ENCODE measurements at places on chromosomes 13 and 19.

DNA sequence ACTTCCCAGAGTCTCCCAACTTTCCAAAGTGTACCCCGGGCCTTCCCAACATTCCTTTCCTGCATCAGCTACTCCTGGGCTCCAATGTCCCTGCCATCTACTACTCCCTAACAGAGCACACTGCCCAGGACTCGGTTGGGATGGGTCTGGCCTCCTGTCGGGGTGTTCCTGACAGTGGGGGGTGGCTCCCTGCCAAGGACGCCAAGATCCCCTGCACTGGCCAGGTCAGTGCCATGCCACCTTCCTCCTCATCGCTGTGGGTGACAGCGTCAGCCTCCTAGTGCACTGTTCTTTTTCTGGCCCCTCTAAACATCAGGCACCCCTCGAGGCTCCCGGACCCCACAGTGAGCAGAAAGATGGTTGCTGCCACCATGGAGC is 13.8 kb downstream of the EPS15L1 start:
- no peak for DNase-seq

DNA sequence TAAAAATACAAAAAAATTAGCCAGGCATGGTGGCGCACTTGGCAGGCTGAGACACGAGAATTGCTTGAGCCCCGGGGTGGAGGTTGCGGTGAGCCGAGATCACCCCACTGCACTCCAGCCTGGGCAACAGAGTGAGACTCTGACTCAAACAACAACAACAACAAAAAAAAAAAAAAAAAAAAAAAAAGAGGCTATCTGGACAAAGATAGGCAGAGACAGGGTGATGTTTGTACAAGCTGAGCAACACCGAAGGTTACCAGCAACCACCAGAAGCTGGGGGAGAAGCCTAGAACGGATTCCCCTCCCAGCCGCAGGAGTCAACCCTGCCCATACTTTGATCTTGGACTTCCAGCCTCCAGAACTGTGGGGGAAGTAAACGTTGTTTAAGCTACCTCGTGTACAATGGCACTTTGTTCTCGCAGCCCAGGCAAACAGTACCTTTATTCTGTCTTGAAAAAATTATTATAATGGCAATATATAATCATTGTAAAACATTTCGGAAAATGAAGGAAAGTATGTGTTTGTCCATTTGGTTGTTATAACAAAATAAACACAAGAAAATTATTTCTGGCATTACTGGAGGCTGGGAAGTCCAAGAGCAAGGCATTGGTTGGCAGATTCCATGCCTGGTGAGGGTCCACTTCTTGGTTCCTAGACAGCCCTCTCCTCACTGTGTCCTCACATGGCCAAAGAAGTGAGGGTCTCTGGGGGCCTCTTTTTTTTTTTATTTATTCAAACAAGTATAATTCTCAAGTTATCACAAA is 39.8 kb upstream of the LATS2 start:
- DNase-seq = no peak

DNA sequence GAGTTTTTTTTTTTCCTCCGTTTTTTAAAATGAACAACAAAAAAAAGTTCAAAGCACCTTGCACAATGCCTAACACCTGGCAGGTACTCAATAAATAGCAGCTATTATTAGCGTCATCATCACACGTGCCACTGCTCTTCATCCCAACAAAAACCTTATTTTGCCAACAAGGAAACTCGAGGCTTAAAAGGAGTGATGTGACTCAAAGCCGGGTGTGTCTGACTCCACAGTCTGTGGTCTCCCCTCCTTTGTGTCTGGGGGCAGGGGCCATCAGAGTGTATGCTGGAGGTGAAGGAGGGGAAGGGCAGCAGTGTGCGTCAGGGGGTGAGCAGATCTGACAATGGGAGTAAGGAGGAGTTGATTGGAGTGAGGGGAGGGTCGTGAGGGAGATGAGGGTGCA is 34.1 kb upstream of the POU2F2 start:
- no peak for DNase-seq

DNA sequence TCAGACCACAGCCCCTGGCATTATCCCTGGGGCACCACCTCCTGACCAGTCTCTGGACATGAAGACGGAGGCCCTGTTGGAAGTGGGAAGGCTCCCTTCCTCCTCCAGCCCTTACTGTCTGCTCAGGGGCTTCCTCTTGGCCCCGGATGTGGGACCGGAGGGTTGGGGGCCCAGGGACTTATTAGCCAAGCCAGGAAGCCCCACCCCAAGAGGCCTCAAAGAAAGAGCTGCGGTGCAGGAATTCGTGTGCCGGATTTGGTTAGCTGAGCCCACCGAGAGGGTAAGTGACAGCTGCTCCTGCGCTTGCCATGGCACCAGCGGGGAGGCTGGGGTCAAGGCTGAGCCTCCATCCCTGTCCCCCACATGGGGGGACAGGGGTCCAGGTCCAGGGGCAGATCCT is at the start of gene RETN:
TSS of gene RETN (plus strand) at position 208 of the 400 bp plus-strand sequence. CDS start 278 bp downstream, outside the sequence.
- no peak for DNase-seq

DNA sequence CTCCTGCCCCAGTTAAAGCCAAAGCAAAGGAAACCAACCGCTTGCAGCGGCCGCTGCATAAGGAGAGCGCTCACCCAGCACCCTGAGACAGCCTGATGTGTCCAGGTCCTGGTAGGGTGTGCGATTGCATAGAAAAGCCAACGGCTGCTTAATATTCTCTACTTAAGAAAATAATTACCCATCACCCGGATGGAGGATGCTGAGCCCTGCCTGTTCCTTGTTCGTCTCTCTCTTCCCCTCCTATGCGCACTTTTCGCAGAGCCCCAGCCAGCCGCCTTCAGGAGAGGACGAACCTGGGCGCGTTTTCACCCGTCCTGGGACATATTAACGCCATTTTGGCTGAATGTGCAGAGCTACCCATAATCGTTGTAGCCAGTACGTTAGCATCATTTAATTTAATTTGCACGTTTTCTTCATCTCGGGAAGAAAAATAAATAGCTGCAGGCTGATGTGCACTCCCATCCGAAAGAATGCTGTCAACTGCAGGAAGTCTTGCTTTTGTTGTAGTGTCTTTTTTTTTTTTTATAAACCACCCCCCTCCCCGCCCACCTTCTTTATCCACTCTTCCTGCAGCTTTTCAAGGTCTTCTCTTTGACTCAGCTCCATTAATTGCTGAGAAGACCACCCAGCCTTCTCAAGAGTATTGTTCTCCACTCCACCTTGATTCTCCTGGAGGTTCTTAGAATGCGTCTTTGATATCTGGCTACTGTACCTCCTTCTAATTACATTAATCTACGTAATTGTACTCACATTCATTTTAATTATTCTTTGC is 214.5 kb downstream of the TEX29 start:
- no peak for DNase-seq

DNA sequence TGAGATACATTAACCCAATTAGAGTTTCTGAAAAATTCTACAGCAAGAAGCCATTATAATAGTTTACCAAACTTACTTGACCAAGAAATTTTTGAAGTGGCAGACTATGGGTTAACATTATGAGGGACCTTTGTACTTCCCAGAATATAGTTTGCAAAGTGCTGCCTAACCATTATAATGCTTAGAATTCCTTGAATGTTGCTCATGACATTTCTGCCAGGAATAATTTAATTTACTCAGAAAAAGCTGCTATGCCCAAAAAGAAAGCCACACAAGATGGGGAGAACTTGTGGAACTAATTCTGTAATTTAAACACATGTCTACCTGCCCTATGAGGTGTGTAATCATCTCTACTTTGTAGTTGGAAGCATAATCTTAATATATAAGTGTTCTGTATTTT is 58.1 kb upstream of the MYCBP2 start:
- no peak for DNase-seq

DNA sequence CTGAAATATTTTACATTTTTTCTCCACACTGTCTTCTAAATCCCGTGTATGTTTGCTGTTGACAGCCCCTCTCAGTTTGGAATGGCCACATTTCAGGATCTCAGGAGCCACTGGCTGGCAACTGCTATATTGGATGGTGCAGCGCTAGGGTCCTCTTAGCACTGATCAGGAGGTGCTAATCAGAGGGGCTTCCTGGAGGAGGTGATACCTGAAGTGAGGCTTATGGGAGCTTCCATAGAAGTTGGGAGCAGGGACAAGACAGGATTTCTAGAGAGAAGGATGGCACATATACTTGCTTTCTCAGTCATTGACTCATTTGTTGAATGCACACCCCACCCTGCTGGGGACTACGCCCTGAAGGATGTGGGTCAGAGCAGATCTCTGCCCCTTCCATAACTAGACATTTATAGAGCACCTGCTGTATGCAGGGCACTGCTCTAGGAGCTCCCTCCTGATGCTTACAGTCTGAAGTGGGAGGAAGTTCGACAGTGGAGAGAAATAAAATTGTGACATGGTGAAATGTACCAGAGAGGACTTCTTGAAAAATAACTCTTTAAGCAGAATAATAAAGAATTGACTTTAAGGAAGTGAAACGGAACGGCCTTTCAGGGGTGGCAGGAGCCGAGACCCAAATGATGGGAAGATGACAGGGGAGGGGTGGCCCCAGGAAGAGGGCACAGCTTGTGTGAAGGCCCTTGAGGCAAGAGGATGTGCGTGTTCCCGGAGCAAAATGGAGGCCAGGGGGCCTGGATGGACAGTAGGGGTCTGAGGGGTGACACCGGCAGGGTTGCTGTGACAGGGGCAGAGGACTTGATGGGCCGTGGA is 13.1 kb downstream of the AP2A1 start:
- DNase-seq = no peak

GRCh38 chr19:15680478-15681322 is 7.8 kb downstream of the CYP4F12 start:
- DNase-seq = no peak

GRCh38 chr13:32624441-32624840 is 38.2 kb downstream of the PDS5B start:
- DNase-seq = no peak

DNA sequence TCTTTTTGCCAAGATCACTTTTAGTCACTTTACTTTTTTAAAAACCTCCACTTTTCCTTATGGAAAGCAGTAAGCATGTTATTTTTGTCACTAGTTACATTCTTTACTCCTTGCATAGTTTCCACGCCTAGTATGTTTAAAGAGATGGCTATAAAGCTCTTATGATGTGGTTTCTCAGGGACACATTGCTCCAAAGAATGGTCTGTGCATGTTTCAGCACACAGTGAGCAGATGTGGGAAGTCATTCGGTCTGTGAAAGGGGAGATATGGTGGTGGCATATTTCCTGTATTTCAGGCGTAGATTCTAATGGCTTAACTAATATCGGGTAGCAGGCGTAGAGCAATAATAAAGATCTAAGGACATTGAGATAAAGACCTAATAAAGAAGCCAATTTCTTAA is 180.7 kb downstream of the SLITRK6 start:
- DNase-seq = no peak

DNA sequence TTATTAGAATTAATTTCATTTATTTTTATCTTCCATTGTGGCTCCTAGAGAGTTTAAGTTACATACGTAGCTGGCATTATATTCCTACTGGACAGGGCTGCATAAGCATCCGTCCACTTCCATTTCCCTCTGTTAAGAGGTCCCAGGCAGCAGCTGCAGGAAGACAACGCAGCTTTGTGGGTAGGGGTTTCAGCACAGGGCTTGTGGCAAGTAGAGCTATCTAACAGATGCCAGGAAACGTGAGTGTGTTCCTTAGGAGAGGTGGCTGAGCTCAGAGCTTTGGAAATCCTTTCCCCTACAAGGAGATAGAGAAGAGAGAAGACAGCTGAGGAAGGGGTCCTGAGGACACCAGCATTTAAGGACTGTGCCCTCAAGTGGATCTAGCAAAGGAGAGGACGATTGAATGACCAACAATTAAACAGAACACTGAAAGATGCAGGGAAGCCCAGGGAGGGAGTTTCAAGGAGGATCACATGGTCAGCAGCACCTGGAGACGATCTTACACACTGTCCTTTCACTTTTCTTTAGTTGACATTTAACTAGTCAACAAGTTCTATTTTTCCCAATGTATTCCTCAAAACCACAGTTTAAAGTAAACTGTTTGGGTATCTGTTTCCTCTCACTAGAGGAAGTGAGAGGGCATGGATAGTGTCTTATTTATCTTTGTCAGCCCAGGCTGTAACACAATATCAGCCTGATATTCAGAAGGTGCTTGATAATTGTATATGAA is 2.3 kb upstream of the N4BP2L1 start:
- DNase-seq = no peak

DNA sequence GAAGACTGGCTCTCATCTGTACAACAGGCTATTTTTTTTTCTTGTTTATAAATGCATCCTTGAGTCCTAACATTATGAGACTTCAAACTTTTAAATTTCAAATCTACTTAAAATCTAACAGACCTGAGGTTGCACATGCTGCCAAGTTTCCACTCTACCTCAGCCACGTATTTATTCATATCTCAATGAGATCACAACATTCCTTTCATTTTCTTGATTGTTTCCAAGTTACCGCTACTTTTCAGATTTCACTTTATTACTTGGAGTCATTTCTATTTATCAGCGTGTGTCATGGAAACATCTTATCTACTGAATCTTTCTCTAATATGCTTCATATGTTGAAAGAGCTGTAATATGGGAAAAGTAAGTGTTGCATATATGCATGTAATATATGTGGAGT is 1257.5 kb upstream of the ATXN8OS start:
- no peak for DNase-seq

- no peak for DNase-seq
These were observed 6.7 kb upstream of the TMPRSS9 start for GRCh38 chr19:2353159-2353886.

- no peak for DNase-seq
These were observed 25.3 kb upstream of the HOMER3 start for GRCh38 chr19:18966307-18966706.

- DNase-seq = peak; percentile 28
These were observed at the start of gene LYL1 for GRCh38 chr19:13102666-13103580. Gene LYL1, minus strand, starts transcription at chr19:13102858. Its CDS starts 1,687 bp downstream, at chr19:13101171.

GRCh38 chr19:30128211-30128610 is 186.2 kb downstream of the URI1 start:
- no peak for DNase-seq

DNA sequence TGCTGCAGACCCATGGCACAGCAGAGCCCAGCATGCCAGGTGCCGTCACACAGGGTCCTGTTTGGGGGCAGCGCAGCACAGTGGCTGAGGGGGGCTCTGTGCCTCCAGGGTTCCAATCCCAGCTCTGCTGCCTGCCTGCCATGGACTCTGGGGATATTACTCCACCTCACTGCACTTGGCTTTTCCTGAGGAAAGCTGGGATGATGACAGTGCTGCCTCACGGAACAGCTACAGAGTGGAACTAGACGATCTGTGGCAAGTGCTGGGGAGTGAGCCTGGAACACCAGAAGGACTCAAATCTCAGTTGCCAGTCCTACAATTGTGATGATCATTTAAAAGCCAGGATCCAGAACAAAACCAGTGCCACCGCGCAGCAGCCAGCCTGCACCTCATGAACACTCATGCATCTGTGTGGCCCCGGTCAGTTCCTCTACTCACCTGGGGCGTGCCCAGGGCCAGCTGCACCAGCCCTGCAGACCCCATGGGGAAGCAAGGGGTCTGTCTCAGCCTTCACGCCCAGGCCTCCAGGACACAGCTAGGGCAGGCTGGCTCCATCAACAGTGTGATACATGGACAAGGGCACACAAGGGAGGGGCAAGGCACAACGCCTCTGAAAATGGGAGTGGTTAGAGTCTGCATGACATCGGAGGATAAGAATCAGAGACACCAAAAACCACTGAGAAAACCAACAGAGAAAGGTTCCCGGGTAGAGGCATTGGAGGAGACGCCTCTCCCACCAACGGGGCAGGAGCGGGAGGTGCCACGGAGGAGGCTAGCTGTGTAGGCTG is 55.2 kb downstream of the ATP7B start:
- no peak for DNase-seq

- DNase-seq = no peak
These were observed 43.8 kb upstream of the DCUN1D2 start for GRCh38 chr13:113534236-113534860.

GRCh38 chr13:60112771-60113170 is 51.0 kb downstream of the DIAPH3 start:
- no peak for DNase-seq

GRCh38 chr13:73074014-73074413 is 15.2 kb downstream of the KLF5 start:
- DNase-seq = no peak

Measured in activated naive CD4-positive, alpha-beta T cell treated with anti-CD3 and anti-CD28 coated beads, Interleukin-2, amount 50 U/mL, for 16 hours (primary cell).